ENCODE measurements at places on chromosomes 7 and 10.

DNA sequence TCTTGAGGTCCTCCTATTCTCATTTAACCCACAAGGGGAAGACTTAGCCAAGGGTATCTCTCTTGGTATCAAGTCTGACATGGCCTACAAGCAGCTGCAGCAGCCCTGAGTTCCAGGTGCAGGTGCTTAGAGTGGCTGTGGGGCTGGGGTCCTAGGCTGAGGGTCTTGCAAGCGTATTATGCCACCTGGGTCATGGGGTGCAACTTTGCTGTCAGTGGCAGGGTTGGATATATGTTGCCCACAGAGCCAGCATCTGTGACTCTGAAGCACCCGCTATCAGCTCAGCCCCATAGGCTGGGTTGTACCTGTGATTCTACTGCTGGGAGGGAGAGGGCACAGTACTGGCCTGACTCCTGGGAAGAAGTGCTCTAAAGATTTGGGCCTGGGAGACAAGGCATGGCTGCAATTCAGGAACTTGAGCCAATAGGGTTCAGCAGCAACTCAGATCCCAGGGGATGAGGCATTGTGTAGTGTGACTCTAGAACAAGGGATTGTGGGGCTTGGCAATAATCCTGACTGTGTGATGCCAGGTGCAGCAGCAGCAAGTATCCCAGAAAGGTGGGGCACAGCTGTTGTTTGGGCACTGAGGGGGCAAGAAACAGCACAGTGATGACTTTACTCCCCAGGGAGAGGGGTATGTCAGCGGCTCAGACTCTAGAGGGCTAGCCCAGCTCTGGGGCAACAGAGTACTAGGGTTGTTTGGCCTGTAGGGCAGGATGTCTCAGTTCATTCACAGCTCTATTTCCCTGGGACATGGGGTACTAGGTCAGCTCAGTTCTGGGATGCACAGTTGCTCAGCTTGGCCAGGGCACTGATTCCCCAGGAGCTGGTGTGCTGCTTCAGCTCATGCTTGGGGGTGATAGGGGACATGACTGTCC, 41.4 kb downstream of the NEURL1 start:
- DNase-seq: no peak

- DNase-seq: no peak
Observed at GRCh38 chr10:22657024-22657423, 57.4 kb downstream of the PIP4K2A start.

DNA sequence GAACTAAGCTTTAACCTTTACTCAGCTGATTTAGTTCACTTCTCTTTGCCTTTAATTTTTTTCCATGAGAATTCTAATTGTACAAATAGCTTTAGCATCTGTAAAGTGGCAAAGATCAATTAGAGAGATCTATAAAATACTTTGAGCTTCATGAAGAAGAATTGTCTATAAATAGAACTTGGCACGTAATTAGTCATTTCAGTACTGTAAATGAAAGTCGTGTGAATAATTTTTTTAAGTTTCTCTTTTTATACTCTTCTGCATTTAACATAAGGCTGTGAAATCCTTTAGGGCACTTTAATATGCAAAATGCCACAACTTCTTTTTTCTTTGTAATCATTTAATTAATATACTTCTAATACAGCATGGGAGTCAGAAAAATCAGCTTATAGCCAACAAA, 177.8 kb downstream of the CSTF2T start:
- no peak for DNase-seq

GRCh38 chr10:30048768-30049517, 10.4 kb downstream of the JCAD start:
- no peak for DNase-seq

- no peak for DNase-seq
Observed at GRCh38 chr10:44398747-44399658, 14.1 kb upstream of the CXCL12 start.

GRCh38 chr10:80454513-80455460, 677 bp downstream of the TSPAN14 start:
- DNase-seq: no peak

DNA sequence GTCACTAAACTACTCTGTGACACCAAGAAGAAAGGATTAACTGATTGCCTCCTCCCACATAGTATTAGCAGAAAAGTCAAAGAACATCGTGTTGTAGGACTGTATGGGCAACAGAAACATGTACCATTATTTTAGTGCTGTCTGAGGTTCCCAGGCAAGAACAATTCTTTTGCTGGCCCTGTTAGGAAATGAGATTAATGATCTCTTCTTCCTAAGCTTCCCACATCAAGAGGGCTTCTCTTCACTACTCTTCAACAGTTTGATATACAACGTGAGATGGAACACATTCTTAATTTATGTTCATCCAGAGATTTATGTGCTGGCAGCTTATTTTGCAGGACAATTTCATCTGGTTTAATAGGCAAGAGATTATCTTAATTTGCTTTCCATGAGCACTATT, 219.6 kb downstream of the DOCK4 start:
- no peak for DNase-seq

DNA sequence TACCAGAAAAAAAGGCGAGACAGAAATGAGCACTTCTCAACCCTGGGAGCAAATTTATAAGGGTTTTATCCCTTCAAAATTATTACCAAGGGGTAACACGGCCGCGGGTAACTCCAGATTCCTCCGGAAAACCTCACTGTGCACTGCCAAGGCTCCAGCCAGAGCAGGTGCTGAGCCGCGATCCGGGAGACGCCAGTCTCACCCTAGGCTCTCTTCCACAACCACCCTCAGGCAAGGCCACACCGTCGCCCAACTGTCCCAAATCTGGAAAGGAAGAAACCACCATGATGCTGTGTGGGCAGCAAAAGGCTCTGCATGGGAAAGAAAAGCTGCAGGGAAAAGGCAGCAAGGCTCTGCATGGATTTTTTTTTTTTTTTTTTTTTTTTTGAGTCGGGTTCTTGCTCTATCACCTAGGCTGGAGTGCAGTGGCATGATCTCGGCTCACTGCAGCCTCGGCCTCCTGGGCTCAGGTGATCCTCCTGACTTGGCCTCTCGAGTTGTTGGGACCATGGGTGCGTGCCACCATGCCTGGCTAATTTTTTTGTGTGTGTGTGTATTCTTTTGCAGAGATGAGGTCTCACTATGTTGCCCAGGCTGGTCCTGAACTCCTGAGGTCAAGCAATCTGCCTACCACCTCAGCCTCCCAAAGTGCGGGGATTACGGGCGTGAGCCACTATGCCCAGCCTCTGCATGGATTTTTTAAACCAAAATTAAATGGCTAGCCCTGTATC, 39.0 kb downstream of the MAD1L1 start:
- no peak for DNase-seq

- no peak for DNase-seq
Observed at GRCh38 chr10:87507879-87508483, 3.3 kb downstream of the MINPP1 start.

DNA sequence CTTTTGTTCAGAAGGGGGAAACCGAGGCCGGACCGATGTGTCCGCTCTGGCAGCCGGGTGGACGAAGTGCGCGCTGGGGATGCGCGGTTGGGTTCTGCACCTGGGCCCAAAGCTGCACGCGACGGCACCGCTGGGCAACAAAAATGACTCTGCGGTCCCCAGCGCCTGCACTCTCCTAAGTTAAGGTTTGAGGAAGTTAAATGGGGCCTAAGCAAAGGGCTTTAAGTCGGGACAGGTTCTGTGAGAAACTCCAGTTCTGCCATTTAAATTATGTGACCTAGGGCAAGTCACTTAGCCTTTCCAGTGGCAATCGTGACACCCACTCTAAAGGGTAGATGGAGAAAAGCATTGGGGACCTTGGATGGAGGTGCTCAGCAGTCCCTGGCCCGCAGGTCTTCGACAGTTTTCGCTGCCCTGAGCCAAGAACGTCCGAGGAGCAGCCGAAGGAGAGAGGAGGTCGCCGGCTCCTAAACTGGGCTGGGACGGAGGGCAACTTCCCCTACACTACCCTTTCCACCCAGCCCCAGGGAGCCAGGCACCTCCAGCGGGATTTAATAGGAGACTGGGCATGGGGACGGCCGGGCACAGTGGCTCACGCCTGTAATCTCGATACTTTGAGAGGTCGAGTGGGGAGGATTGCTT, 534 bp upstream of the ACBD5 start:
- peak; percentile 50 for DNase-seq

DNA sequence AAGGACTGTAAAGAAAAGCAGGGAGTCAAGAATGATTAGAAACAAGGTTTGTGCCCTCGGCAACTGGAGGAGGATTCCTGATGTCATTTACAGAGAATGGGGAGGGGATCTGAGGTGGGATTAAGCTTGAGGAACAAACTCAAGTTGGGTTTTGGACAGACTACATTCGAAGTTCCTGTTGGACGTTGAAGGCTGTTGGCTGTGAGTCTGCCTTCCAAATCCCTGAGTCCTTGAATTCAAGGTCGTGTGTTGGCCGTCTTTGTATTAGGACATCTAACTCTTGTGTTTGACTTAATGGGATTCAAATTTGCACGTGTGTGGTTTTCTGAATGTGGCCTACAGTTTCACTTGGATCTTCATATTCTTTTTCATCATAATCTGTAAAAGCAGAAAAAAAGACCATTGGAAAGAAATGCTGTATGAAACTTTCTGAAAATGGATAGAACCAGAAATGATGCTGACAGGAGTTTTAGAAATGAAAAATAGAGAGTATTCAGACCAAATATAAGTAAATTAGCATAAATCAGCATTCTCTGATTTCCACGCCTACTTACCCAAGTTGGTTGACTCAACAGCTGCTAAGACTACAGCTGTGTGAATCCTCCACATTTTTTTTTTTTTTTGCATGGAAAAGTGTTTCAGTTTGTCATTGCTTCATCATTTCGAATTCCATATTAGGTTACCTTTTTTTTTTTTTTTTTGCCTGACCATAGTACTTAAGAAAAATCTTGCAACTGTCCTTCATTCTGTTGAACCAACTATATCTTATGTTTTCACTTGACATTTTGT, 94.8 kb downstream of the KIAA1217 start:
- DNase-seq: no peak

DNA sequence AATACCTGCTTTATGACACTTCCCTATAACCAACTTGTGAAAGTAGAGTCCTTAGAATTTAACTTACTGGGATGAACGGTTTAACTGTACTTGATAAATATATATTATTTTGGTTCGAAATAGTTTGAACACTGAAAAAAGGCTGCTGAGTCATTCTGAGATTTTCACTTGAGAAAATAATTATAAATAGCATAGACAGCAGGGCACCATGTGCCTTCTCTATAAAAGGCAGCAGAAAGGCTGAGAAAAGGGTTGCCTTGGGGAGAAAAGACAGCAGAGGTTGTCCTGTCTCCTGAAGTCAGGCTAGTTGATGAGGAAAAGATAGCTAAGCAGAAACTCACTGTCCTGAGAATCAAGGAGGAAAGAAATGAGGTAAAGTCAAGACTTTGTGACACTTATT, 92.4 kb downstream of the CTTNBP2 start:
- DNase-seq: no peak

DNA sequence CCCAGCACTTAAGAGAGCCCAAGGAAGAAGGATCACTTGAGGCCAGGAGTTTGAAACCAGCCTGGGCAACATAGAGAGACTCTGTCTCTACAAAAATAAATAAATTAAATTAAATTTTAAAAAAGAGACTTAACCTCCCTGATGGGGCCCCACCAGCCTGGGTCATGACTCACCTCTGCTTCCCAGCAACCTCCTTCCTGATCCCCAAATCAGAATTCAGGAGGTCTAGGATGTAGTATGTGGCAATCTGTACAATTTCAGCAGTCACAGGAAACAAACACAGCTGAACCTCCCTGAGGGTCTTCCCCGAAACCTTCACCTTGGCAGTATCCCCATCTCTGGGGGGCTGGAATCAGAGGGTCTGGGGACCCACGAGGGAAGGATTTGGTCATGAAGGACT, 9.7 kb upstream of the PPP1R35 start:
- no peak for DNase-seq

- no peak for DNase-seq
Observed at GRCh38 chr10:96325719-96326373, 21.6 kb downstream of the DNTT start.

DNA sequence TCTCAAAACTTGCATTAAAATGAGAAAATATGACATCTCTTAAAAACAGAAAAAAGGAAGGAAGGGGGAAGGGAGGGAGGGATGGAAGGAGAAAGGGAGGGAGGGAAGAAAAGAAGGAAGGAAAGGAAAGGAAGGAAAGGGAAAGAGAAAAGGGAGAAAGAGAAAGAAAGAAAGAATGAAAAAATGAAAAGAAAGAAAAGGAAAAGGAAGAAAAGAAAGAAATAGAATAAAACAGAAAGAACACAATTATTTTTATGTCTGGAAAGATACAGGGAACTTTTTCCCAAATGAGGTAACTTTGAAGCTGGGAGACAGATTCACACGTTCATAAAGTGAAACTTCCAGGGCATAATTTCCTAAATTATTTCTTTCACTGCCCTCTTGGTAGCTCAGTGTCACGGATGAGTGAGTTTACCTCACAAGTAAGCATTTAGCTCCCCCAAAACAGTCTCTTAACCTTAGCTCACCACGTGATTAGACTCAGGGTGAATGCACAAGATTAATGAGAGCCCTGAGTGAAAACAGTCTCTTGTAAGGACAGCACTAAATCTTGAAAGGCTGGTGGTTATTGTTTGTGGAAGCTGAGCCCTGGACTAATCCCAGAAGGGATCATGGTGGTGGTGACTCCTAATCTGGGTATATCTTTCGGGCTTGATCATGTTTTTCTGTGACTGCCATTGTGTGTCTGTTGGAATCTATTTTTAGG, 74.1 kb upstream of the HDAC9 start:
- DNase-seq: no peak

GRCh38 chr10:14659626-14660196, 115.0 kb downstream of the FAM107B start:
- DNase-seq: no peak

DNA sequence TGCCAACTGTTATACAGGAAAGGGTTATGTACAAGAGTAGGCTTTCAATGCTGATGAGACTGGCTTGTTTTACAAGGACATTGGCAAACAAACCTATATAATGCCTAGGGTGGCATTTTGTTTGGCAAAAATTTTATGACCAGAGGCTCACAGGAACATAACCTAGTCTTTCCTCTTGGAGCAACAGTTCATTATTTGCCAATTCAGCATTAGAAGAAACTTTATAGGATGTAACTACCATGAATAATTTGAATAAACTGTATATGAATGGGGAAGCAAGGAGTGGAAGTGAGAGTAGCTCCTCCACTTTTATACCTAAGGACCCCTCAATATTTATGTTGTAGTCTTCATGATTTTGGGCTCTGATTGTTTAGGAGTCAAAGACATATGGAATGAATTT, 103.9 kb upstream of the WAC start:
- no peak for DNase-seq

- no peak for DNase-seq
Observed at GRCh38 chr7:121084256-121084655, 95.7 kb downstream of the CPED1 start.

GRCh38 chr7:20826243-20826642, 39.6 kb upstream of the SP8 start:
- DNase-seq: no peak
